T-helper 17 cell (primary cell): ENCODE measurements at places on chromosomes 2 and 18. TPM values are rescaled to one million over a fixed set of nuclear protein-coding genes. Genes with fewer than 3 reads are reported as not detected.

AGXT gene
- not detected for total RNA-seq

RTP5 gene
- 0.12 TPM for total RNA-seq

DLGAP1 gene
- 3.9 TPM for total RNA-seq

DNA sequence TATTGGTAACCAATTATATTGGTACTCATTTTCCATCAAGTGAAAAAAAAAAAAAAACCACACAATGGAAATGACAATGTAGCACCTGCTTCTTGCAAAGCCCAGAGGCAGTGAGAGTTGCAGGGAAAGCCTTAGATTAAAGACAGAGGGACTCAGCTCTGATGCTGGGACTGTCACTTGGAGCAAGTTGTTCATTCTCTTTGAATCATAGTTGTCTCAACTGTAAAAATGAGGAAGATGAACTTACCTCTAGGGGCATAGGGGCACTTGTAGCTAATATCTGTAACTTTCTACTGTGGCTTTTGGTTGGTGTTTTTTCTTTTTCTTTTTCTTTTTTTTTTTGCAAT is 81.4 kb upstream of the LPIN2 start:
- H3K27ac ChIP-seq: no peak overlapping the region
- no peaks in the 10 kb centered on the region for H3K27me3 ChIP-seq
- H3K4me1 ChIP-seq: peaks cover 11% of the 10 kb centered on the region
- H3K36me3 ChIP-seq: no peaks in the 10 kb centered on the region
- no peak for DNase-seq

DNA sequence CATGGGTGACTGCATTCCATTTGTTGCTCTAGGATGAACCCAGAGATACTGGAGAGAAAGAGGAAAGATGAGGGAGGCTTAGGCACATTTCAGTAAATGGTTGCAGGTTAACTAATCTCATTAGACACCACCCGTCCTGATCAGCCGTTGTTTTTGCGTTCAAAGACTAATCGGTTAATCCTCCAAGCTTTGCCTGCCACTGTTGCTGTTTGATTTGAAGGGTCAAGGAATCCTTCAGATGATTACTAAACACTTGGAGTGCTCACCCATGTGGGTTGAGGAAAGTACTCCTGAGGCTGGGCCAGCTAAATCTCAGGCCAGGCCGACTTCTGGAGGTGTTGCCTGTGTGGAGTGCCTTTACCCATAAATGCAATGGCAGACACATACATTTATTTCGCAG is 8.6 kb downstream of the SH3RF3 start:
- H3K27me3 ChIP-seq: peaks cover 78% of the 10 kb centered on the region
- peaks cover 5% of the 10 kb centered on the region for H3K4me1 ChIP-seq
- no peak overlapping the region for H3K27ac ChIP-seq
- no peak overlapping the region for H3K4me3 ChIP-seq
- no peaks in the 10 kb centered on the region for H3K36me3 ChIP-seq
- DNase-seq: no peak

DNA sequence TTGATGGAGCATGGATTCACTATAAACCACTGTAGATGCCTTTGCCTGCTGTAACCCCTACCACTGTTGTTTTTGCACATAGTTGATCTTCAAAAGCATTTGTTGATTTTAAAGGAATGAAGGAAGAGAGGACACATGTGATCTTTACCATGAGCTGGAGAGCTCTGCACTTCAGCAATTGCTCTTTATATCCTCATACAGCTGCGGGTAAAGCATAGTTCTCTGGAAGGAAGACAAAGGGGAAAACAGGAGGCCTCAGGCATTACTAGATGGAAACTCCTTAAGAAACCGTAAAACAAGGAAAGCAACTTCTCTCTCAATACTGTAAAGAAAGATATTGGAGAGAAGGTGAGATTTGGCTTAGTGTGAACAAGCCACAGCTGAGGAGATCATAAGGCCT is 60.6 kb downstream of the SCG2 start:
- no peaks in the 10 kb centered on the region for H3K36me3 ChIP-seq
- H3K4me3 ChIP-seq: no peak overlapping the region
- DNase-seq: no peak
- H3K4me1 ChIP-seq: no peaks in the 10 kb centered on the region
- peaks cover 7% of the 10 kb centered on the region for H3K27me3 ChIP-seq
- H3K27ac ChIP-seq: no peak overlapping the region
